ENCODE measurements at places on chromosomes 2 and 18.

GRCh38 chr2:160096409-160096808 is 34.0 kb upstream of the PLA2R1 start:
- DNase-seq: no peak

DNA sequence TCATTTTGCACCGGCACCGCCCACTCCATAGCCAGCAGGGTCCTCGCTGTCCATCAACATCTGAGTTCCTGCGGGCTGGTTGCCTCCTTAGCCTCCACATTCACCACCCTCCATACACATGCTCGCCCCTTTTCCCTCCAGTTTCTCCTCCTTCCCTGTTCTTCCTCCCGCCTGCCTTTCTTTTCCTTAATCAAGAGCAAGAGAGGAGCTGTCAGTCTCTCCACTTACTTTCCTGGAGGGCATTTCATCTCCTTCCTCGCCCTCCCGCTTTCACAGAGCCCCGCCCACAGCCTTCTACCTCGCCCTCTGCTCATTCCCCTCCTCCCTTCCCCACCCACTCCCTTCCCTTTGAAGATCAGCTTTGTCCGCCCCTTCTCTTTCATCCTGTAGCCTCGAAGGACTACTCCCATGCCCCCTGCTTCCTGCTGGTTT is 13.8 kb upstream of the ZBTB7C start:
- no peak for DNase-seq

DNA sequence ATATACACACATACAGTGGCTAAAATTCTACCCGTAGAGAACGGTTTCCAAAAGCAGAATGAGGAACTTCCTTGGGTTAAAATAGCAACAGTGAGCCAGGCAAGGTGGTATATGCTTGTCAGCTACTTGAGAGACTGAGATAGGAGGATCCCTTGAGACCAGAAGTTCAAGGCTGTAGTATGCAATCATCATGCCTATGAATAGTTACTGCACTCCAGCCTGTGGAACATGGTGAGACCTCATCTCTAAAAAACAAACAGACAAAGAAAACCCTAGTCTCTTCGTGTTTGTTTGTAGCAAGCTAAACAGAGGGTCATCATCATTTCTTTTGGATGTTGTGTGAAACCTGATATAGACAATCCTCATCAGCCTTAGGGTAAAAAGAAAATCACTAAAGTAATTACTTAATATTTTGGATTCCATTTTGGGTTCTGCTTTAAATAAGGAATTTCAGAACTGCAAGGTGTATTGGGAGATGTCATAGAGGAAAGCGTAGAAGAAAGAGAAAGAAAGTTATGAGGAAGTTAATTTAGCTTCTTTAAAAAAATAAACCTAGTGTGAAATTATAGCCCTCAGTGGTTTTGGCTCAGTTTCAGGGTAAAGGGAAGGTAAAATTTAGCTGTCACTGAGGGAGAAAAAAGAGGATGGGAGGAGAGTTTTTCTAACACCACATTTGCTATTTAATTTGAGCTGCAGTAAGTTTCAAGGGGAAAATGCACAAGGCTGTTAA is 46.5 kb downstream of the PLEK start:
- no peak for DNase-seq

GRCh38 chr2:204257781-204258180 is 287.5 kb upstream of the PARD3B start:
- DNase-seq: no peak

GRCh38 chr2:164771897-164772296 is 69.7 kb downstream of the COBLL1 start:
- DNase-seq: no peak

GRCh38 chr2:25276569-25277465 is 64.9 kb downstream of the DNMT3A start:
- no peak for DNase-seq

DNA sequence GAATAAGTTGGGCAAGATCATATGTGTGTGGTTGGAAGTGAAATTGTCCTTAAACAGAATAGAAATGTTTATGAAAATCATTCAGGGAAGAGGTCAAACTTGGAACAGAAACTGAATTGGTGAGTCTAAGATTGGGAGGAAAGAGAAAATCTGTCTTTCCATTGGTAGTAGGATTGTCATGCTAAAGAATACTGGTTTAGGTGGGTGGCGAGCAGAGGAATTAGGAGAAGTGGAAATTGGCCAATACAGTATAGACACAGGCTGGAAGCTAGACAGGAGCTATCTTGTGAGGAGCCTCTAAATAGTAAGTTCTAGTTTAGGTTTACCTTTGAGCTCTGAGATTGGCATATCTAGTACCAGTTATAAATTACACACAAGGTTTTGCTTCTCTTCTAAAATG is 80.9 kb upstream of the KYNU start:
- no peak for DNase-seq

- no peak for DNase-seq
Measured at GRCh38 chr2:79972661-79973060, 331.9 kb downstream of the LRRTM1 start.

DNA sequence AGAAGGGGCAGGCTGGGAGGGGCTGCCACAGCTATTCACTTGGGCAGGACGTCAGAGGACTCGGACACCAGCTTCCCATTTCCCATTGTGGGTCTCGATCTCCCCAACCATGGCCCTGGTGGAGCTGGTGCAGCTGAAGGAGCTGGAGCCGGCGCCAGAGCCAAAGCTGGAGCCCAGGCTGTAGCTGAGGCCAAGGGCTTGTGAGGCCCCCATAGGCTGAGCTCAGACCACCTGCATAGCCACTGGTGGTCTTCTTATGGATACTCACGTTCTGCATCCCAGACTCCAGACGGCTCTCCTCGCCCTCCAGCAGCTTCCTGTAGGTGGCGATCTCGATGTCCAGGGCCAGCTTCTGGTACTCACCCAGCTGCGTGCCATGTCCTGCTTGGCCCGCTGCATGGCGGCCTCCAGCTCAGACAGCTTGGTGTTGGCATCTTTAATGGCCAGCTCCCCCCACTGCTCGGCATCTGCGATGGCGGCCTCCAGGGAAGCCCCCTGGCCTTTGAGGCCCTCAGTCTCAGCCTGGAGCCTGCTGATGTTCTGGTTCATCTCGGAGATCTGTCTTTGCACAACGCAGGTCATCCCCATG is 6.0 kb upstream of the CDK5R2 start:
- no peak for DNase-seq

DNA sequence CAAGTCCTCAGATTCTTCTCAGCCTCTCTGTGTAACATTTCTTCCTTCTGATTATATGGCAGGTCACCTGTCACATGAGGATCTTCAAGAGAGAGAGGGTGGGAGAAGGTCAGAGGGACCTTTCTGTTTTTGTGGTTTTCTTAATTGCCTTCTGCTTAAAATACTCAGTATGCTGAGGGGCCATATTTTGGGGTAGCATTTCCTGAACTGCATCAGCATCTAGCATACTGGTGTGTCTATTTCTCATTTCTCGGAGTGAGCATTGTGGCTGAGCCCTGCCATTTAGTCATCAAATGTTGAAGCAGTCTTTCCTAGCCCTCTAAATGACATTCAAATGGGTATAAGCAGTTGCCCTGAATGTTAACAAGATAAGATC is 162.7 kb downstream of the MYO3B start:
- DNase-seq: no peak

DNA sequence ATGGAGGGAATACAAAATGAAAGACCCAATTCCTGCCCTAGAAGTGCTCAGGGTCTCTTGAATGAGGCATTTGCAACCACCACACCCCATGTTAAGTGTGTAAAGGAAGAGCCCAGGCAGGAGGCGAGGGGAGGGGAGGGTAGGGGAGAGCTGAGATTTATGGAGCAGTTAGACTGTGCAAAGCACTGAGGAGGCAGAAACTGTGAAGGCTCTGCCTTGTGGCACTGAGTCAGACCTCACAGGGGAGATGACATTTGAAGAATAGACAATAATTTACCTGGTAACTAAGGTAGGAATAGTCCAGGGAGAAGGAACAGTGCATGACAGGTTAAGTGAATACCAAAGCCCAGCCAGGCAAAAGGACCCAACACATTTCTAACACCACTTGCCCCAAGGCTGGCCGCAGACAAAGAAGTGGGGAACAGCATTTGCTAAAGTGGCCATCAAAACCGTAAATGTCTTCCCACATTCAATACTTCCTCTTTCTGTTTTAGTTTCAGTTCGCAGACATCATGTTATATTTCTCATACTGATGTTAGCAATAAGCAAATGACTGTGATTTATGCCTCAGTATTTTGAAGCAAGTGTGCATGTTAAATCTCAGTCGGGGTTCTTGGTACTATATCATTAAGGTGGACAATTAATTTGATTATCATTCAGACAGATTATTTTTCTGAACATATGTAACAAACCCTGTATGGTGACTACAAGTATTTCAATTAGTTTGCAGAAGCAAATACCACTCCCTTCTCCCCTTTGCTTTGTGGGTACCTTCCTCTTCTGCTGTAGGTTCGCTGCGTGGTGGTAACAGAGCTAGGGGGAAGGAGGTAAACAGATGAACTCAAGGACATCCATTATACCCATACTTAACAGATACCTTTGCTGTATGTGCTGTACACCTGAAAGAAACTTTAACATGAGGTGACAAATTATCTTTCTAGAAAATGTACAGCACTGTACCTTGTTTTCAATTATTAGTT is 27.5 kb downstream of the CDH20 start:
- no peak for DNase-seq

GRCh38 chr2:37602702-37603101 is 68.7 kb downstream of the CDC42EP3 start:
- DNase-seq: no peak

- no peak for DNase-seq
Measured at GRCh38 chr18:45687621-45688020, 36.4 kb upstream of the SLC14A1 start.

DNA sequence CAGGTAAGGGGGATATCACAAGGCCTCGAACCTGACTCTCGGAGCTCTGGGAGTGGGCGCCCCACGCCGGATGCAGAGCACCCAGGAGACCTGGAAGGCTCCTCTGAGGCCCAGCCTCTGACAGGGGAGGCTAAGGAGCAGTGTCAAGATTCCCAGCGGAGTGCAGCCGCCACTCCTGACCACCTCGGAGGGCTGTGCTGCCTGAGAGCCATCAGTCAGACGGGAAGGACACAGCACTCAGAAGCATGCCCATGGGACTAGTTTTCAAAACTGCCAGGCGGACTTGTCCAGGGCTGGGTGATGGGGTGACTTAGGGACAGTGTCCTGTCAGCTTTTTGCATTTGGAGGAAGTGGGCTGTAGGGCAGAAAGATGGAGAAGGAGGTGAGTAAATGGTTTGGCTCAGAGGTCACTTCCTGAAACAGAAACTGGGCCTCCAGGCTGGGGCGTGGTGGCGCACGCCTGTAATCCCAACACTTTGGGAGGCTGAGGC is 34.6 kb upstream of the B3GNT7 start:
- DNase-seq: no peak

DNA sequence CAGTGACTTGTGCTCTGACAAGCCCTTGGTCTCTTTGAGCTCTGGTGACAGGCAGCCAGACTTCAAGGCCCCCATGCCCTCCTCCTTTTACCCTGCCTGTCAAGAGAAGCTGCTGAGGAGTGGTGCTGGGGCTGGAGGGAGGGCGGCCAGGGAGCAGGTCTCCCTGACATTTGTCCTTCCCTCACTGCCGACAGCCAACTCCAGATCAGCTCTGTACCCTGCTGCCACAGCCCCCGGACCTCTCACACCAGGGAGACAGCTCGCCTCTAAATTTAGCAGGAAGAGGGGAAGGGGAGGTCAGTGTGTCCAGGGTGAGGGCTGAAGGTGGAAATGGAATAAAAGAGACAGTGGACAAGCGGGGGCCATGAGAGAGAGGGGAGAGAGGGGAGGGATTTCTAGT is 155.8 kb downstream of the TDRD15 start:
- no peak for DNase-seq

DNA sequence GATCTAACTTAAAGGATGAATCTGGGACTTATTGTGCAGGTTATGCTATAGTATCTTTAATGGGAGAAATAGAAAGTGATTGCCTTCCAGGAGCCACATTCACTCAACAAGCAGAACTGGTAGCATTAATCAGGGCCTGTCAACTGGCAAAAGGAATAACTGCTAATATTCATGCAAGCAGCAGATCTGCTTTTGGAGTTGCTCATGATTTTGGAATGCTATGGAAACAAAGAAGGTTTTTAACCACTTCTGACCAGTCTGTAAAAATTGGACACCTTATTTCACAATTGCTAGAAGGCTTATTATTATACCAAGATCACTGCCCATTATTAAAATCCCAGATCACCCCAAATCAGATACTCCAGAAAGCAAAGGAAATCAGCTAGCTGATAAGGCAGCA is 200.4 kb downstream of the MREG start:
- DNase-seq: no peak

DNA sequence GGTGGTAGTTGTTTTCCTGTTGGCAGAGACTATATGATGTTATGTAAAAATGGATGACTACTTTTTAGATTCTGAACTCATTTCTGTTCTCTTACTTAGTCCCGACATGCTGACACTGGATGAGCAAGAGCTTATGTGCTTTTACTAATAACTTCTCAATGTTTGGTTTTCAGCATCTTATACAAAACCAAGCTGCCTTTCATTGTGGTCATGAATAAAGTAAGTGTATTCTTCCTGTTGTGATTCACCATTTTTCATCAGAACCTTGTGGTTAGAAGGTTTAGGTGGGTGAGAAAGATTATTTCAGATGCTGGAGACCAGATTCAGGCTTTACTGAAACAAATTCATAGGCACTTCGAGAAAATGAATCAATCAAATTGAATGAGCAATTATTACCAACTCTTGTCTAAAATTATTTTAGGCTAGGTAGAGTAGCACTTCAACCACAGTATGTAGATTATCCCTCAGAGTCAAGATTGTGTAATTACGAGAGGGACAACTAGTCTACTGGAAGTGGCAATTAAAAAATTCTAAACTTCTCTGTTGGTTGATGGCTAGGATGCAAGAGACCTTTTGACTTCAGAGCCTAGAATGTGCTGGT is 9.3 kb downstream of the GPN1 start:
- no peak for DNase-seq

DNA sequence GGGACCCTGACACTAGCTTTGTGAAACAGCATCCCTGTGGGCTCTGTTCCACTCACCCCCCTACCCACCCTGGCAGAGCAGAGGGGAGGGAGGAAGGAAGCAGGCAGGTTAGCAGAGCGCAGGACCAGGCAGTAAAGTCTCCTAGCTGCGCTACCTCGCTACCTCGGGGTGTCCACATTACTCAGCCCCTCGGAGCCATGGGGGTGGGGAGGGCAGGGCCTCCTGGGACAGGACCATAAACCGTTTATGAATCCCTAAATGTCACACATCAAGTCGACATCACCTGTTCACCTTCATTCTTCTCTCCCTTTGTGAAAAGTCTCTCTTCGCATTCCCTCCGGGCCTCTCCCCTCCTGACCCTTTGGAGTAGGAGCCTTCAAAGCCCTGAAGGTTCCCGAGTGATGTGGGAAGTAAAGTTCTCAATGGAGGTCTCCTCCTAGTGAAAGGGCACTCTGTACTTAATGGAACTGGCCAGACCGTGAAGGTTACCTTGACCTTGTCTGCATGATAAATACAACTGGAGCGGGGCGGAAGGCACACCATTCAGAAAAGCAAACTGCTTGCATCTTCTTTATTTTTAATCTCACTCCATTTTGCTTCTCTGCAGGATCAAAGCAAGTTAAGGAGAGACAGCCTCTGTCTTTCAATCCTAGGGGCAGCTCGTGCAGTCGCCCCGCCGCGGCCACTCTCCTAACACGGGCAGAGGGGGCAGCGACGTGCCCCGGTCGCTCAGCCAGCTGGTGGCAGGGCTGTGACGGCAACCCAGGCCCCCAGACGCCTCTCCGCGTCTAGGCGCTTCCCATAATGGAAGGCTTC is 23.7 kb upstream of the SMAD7 start:
- no peak for DNase-seq

Measured in NCI-H774 (cell line).